Erythroblast (primary cell): ENCODE measurements at places on chromosomes 3 and 15.
A peak's percentile ranks its signal among the peaks of the same experiment; 100 is the strongest.

GRCh38 chr3:88101142-88101541 is 42.1 kb downstream of the ZNF654 start:
- DNase-seq, result no peak

DNA sequence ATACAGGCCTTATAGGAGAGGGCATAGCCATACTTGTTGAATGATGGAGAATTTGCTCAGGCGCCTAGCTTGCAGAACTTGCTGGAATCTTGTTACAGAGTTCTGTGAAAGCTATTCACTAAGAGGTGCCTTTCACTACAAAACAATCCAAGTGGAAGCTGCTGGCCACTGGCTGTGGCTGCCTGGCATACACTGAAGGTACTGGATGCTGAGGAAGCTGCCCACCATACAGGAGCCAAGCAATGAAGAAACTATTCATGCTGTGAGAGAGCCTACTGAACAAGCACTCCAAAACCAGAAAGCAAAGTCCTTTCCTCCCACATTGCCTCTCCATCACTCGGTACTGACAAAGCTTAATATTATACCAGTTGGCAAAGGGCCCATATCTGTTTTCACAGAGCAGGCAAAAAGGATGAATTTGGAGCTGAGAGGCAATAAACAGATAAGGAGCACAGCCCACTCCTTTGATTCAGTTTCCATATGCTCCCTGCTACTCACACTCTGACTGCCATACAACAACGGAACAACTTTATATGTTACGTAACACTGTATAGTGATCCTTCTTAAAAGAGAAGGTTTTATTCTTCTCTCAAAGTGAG is 192.6 kb upstream of the ALCAM start:
- no peak for DNase-seq

GRCh38 chr3:143769616-143770015 is 78.7 kb downstream of the SLC9A9 start:
- peak; percentile 46 for DNase-seq

DNA sequence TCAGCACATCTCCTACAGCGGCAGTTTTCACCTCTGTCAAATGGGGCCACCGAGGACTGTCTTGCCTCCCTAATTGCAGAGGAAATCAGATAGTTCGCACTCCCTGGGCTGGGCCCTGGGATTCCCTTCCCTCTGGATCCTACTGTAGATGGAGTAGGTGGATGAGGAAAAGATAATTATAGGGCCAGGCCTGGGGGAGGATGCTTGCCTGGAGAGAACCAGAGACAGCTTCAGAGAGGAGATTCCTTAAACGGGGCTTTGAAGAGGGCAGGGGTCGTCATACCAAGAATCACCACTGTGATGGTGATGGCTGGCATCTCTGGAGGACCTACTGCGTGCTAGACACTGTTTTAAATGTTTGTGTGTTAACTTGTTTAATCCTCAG is 50.8 kb upstream of the SLC6A6 start:
- no peak for DNase-seq
